ENCODE measurements at places on chromosomes 7 and 10. TPM values are rescaled to one million over a fixed set of nuclear protein-coding genes. Genes with fewer than 3 reads are reported as not detected.

DNA sequence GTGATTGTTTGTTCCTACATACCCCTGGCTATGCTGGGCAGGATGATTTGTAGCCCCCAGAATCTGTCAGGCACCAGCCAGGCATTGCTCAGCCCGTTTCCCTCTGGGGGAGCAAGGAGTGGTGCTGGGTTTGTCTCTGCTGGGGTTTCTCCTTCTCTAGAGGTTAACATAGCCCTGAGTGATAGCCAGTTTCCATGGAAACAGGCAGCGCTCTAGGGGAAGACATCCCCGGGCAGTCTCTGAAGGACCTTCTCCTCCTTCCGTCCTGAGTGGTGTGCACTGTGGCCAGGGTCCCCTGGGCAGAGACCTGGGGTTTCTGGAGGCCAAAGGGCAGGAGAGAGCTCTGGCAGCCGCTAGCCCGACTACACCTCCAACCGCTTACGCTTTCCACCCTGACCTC, 50.6 kb upstream of the LRRC4 start:
- DNase-seq: no peak

DNA sequence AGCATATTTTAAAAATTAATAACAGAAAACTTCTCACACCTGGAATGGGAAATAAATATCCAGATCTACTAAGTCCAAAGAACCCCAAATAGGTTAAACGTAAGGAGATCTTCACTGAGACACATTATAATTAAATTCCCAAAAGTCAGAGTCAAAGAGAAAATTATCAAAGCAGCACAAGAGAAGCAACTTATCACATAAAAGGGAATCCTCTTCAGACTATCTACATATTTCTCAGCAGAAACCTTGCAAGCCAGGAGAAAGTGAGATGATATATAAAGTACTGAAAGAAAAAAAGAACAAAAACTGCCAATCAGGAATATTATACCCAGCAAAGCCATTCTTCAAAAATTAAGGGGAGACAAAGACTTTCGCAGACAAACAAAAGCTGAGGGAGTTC, 756.4 kb downstream of the SUGCT start:
- no peak for DNase-seq

- no peak for DNase-seq
Measured at GRCh38 chr7:42572056-42572455, 335.0 kb upstream of the GLI3 start.

GRCh38 chr7:69858471-69858870, 260.2 kb downstream of the AUTS2 start:
- no peak for DNase-seq

DNA sequence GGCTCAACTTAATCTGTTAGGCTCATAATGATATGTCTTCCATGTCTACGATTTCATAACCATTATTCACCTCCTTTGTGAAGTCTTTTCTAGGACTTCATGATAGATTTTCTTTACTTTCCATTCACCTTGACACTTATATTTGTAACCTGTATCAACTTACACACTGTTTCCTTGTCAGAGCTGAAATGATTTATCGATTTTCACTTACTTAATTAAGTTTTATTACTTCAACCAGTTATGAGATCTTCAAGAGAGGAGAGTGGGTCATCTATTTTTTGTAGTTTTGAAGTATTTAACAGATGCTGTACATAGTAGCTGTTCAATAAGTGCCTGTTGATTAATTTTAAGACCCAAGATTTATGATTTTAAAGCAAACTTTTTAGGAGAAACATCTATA, 37.4 kb downstream of the VTI1A start:
- DNase-seq: no peak

- no peak for DNase-seq
Measured at GRCh38 chr7:106182904-106183303, 70.8 kb upstream of the SYPL1 start.

DNA sequence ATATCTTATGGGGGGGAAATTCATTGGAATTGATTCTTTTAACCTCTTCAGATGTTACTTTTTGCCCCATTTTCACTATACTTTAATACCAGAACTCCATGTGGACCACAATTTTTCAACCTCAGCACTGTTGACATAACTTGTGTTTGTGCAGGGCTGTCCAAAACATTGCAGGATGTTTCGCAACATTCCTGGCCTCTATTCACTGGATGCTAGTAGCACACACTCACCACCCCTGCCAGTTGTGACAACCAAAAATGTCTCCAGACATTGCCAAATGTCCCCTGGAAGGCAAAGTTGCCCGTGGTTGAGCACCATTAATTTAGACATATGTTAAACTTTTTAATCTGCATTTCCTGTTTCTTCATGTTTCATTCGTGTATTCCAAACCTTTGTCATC, 234.7 kb downstream of the GFRA1 start:
- no peak for DNase-seq

DNA sequence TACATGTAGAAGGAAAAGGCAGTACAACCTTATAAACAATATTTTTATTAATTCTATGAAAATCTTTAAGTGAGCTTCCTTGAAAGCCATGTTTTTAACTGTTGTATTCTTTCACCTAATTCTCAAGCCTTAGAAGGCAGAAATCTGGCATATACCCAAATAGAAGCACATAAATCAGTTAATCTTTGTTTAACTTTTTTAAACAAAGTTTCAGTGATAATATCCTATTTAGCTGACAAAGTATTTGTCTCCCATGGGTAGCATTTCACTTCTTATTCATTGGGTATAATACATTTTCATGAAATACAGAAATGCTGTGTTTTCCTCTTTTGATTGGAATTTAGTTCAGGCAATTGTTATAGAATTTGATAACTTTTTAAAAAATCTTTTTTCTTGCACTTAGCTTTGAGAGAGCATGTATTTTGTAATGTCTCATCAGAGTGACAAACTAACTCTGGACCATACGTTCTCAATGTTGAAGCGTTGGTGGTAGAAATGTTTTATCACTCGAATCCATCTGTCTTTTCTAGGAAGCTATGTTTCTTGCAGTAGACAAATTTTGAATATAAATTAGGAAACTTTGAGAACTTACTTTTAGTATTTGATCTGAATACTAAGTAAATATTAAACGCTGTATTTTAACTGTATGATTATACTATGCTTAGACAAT, 78.1 kb downstream of the CREM start:
- DNase-seq: no peak

DNA sequence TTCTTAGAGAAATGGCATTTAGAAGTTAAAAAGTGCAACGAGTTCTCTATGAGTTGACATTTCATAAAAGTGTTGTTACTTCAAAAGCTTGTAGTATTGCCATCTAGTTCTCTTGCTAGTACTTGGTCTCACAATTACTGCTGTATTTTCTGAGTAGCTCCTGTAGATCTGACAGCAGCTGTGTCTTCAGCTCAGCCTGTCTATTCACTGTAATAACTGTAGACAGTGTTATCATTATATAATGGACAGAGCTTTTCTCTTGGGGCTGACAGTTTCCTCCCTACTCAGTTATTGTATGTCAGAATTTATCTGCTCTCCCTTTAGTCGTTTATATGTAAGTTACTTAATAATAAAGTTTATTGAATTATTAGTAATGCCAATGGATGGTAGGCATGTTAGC, 388.7 kb upstream of the VSTM2A start:
- DNase-seq: no peak

- DNase-seq: peak; percentile 51
Measured at GRCh38 chr10:21529032-21529910, 3.8 kb upstream of the SKIDA1 start.

GRCh38 chr7:3722396-3722922, 421.4 kb downstream of the SDK1 start:
- DNase-seq: peak; percentile 72

DNA sequence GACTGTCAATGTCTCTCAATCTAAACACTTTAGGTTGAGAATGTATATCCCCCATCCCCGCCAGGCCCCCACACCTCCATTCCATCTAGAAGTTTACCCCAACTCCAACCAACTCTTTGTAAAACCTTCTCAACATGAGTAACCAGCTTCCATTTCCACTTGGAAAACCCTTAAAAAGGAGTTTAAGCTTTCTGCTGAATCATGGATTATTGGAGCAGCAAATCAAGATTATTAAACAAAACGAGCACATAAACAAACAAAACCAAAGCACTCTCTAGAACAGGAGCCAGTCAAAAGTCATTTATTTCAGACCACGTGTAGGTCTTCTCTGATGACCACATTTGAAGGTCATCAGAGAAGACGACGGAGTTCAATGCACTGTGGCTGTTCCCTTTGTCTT, 213.5 kb downstream of the FANK1 start:
- DNase-seq: no peak

- DNase-seq: no peak
Measured at GRCh38 chr10:131690805-131691239, 210.0 kb upstream of the PPP2R2D start.

DNA sequence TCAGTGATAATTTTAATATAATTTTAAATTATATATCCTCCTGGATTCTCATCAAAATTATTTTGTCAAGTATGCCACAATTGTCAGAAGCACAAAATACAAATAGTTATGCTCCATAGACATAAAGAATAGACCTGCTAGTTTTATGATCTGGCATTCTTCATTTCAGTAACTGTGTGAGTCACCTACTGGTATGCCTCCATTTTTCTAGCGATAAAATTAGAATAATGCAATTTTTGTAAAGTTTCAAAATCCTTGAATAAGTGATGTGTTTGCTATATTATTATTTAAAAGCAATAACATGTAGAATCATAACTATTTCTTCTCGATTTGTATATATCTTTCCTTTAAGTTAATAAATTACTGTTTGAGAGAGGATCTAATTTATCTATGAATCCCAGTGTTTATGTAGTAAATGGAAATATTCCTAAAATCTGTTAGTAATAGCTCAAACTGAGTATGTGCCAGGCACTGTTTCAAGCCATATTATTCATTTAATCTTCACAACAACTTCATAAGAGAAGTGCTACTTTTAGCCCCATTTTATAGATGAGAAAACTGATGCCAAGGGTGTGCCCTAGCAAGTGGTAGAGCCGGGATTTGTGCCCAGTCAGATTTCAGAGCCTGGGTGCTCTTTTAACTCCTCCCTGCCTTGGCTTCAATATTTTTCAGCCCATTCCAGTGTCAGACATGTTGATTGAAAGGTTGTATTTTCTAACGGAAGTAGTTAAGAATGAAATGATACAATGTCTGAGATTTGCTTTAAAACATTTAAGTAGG, 38.4 kb downstream of the NET1 start:
- no peak for DNase-seq

GRCh38 chr7:157027568-157028198, 17.2 kb upstream of the MNX1 start:
- no peak for DNase-seq

DNA sequence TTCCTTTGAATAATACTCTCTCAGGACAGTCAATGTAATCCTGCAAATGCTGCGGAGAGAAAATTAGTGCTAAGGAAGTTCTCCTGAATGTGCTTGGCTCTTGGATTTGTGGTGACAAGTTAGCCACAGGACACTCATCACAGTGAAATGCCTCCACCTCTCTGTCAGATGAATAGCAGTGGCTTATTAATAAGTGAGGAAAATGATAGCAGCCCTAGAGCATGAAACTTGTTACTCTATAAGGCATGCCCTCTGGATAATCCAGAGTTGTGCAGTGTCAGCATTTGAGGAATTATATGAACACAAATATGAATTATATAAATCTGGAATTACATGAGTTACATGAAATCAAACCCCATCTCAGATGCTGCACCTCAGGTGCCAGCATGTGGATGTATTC, 23.5 kb upstream of the TBX20 start:
- DNase-seq: no peak

- DNase-seq: no peak
Measured at GRCh38 chr7:129754406-129754805, 142.9 kb downstream of the NRF1 start.

The PMS2 gene
- 17.7 TPM for total RNA-seq

The CLCN1 gene
- 3.1 TPM for total RNA-seq

The UNC5B gene
- total RNA-seq: 7.1 TPM

The KCTD7 gene
- total RNA-seq: 12.6 TPM

The OR2A42 gene
- total RNA-seq: not detected

The CUZD1 gene
- total RNA-seq: 0.31 TPM

The CASD1 gene
- total RNA-seq: 116 TPM

The NODAL gene
- total RNA-seq: 0.92 TPM

The TDRD1 gene
- 1.6 TPM for total RNA-seq

The C10orf67 gene
- 0.82 TPM for total RNA-seq
